ENCODE measurements at places on chromosomes 1 and 21.

GRCh38 chr1:241947354-241947753 lies 10.2 kb upstream of the BECN2 start:
- no peak for DNase-seq

DNA sequence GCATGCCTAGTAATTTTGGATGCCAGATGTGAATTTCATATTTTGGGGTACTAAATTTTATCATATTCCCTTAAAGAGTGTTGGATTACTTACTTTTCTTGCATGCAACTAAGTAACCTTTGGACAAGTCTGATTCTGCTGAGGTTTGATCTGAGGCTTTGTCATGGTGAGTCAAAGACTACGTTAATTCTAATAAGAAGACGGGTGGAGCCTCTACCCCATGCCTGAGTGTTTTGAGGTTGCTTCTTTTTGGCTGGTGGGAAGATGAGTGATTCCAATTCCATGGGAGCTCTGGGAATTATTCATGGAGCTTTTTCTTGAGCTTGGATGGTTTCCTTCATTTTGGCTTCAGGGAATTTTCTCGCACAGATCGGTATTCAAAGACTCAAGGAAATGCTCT lies 11.6 kb upstream of the PCP4 start:
- DNase-seq, result no peak

DNA sequence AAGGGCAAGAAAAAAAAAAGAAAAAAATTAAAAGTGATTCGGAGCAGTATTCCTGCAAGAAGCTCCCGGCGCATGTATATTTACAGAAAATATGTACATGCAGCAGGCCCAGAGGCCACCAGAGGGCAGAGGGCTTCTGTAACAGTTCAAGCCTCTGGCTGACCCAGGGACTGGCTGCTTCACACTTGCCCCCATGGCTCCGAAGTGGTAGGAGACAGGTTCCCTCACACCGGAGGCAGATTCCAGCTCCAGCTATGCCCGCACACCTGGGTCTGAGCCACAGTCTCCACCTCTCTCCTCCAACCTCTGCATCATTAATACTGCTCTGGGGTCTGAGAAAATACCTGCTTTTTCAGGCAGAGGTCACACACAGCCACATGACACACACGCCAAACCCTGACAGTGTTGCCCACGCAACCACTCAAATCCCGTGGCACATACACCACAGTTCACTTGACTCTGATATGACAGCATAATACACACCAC lies 2.2 kb upstream of the ARHGAP30 start:
- DNase-seq, result no peak

- no peak for DNase-seq
Measured at GRCh38 chr1:91885213-91885715, 687 bp downstream of the TGFBR3 start.
